ENCODE measurements at places on chromosomes 2 and 18.

- no peak for DNase-seq
Measured at GRCh38 chr18:26863122-26863879, 2.2 kb downstream of the AQP4 start.

- DNase-seq, result no peak
Measured at GRCh38 chr2:187034434-187034833, 185.5 kb upstream of the ZSWIM2 start.

DNA sequence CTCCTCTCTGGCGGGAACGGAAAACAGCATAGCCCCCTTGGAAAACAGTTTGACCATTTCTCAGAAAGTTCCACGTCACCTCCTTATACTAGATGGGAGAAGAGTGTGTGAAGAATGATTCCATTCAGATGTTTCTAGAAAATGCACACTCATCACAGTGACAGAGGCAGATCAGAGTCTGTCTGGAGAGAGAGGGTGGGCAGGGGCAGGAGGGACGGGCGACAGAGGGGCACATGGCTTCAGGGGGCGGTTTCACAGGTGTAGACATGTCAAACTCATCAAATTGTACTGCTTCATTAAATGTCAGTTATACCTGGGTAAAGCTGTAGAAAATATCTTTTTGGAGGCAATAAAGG, 88.8 kb upstream of the TAF1B start:
- no peak for DNase-seq

GRCh38 chr2:159615367-159616285, 722 bp downstream of the BAZ2B start:
- peak; percentile 91 for DNase-seq

- DNase-seq, result no peak
Measured at GRCh38 chr2:28286678-28287077, 106.0 kb upstream of the FOSL2 start.

DNA sequence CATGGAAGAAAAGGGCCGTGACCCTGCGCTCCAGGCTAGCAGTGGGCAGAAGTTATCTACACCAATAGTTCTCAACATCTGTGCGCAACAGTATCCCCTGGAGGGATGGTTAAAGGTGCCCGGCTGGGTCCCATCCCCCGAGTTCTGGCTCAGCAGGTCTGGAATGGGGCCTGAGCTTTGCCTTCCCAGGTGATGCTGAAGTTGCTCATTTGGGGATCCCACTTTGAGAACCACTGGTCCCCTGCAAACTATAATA, 31.1 kb downstream of the DNMT3A start:
- DNase-seq, result no peak

- no peak for DNase-seq
Measured at GRCh38 chr2:128686497-128686859, 367.8 kb upstream of the HS6ST1 start.

DNA sequence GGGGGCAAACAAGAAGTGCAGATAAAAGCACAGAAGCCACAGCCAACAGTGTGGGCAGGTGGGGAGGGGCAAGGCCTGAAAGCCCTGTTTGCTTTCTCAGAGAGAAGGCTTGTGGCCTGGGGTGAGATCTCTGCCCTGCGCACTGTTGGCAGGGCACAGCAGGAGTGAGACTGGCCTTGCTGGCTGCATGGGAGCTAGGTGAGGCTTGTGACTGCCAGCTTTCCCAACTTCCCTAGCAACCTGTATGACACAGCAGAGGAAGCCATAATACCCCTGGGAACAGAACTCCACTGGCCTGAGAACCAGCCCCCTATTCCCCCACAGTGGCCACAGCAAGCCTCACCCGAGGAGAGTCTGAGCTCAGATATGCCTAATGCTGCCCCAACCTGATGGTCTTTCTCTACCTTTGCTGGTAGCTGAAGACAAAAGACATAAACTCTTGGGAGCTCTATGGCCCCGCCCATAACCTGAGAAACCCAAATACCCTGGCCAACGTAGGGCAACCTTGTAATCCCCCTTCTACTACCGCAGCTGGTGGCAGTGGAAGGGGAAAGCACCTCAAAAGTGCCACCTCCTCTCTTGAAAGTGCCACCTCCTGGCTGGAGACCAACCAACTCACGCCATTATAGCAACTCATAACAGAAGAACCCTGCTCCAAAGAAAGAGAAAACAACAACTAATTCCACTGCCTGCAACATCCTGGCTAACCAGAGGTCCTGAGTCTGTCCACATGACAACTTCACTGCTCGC, 44.4 kb downstream of the LCT start:
- DNase-seq, result no peak

DNA sequence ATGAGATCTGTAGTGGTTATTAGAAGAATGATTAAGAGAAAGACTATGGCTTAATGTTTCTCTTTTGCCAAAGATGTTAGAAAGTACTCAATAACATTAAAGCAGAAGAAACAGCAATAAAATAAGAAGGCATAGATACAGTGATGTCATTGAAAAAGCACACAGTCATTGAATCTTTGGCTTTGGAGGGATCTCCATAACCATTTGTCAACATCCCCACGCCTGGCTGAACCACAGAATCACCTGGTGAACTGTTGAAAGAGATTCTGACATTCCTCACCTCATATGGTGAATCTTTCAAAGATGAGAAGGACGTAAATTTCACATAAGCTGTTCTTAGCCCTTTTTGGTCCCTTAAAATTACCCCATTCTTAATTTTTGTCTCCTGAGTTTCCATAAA, 324.6 kb upstream of the NRP2 start:
- no peak for DNase-seq

- no peak for DNase-seq
Measured at GRCh38 chr2:10272464-10272863, 30.2 kb upstream of the HPCAL1 start.

GRCh38 chr2:85758361-85759256, 4.8 kb downstream of the ATOH8 start:
- DNase-seq, result no peak
